ENCODE measurements at places on chromosomes 4 and X. TPM values are rescaled to one million over a fixed set of nuclear protein-coding genes. Genes with fewer than 3 reads are reported as not detected.

Gene SLC34A2
- 0.05 TPM for total RNA-seq

Gene SRPK3
- total RNA-seq = 0.03 TPM

Gene UCP1
- total RNA-seq = 0.07 TPM

Gene GLRB
- 0.92 TPM for total RNA-seq

Gene USP17L17
- total RNA-seq = not detected

Gene CTBP1
- total RNA-seq = 84.6 TPM

Gene ANKRD50
- 4.3 TPM for total RNA-seq

Gene GPRASP2
- total RNA-seq = 4.8 TPM

Gene RASGEF1B
- 0.05 TPM for total RNA-seq

Gene MND1
- 18.7 TPM for total RNA-seq

Gene TIMM17B
- total RNA-seq = 87.7 TPM

Gene PCYT1B
- total RNA-seq = 0.02 TPM

Gene USP17L10
- not detected for total RNA-seq

Gene SH2D1A
- total RNA-seq = not detected

Gene UGT2B11
- total RNA-seq = not detected

Gene MID1IP1
- total RNA-seq = 33.8 TPM

Gene EPGN
- not detected for total RNA-seq
